ENCODE measurements at places on chromosomes 3 and 15. TPM values are rescaled to one million over a fixed set of nuclear protein-coding genes. Genes with fewer than 3 reads are reported as not detected.
A peak's percentile ranks its signal among the peaks of the same experiment; 100 is the strongest.

- DNase-seq, result no peak
Observed at GRCh38 chr3:15387171-15387581, 40.2 kb downstream of the METTL6 start.

GRCh38 chr15:28981351-28981720 is 95.6 kb downstream of the APBA2 start:
- DNase-seq, result no peak

GRCh38 chr3:64003589-64003988 is 19.7 kb downstream of the PSMD6 start:
- no peak for DNase-seq

GRCh38 chr3:9211155-9211950 is 38.1 kb downstream of the SRGAP3 start:
- no peak for DNase-seq

- DNase-seq, result no peak
Observed at GRCh38 chr3:150105025-150105424, 134.3 kb upstream of the PFN2 start.

GRCh38 chr3:181689546-181689945 is 22.2 kb upstream of the SOX2 start:
- no peak for DNase-seq

DNA sequence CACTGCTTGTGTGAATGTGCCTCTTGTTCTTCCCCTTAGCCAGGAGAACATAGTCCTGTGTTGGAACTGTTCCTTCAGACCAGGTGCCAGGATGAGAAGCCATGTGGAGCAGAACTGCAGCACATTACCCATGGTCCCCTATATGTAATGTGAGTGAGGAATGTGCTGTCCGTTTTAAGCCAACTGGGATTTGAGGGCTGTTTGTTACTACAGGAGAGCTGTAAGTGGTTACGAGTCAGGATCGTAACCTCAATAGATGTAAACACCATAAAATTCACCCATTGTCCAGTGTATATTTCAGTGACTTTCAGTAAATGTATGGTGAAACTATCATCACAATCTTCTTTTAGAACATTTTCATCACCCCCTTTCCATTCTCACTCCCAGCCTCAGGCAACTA is 10.1 kb upstream of the SCAP start:
- no peak for DNase-seq

DNA sequence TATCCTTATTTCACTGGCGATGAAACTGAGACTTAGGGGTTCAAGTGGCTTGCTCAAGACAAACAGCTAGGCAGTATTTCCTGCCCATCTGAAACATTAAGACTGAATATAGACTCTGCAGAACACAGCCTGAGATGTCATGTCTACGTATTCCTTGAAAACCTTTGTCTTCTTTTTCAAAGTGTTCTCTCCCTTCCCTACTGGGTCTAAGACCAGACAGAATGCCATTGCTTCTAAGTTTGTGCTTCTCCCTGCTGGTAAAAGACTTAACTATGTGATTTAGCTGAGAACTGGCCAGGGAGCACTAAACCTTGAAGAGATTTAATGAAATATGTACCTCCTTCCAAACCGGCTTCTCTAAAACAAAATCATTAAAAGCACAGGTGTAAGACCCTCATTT is 9.9 kb downstream of the BCL6 start:
- DNase-seq, result no peak

DNA sequence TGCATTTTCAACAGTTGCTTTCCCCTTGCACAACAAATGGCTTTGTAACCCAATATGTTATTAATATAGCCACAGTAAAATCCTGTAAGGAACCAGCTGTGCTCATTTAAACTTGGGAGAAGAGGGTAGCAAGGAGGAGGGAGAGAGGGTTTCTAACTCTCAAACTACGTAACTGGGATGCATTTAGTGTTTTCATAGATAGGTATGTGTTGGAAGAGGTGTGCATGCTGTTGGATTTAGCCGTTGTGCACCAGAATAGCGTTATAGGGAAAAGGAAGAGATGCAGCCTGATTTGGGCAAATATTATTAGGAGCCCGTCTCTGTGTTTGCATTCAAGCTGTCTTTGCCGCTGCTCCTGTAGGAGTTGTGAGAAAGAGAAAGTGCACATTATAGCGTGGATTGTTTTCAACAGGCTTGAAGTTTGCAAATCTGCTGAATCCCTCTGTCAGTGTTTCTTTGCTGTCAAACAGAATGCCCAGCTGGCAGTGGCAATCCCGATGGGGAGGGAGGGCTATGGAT is 39.4 kb downstream of the ARPP21 start:
- no peak for DNase-seq

- DNase-seq, result no peak
Observed at GRCh38 chr3:16088496-16088895, 86.0 kb upstream of the GALNT15 start.

GRCh38 chr15:52445553-52445952 is 83.1 kb downstream of the MYO5A start:
- no peak for DNase-seq

- DNase-seq, result no peak
Observed at GRCh38 chr3:52313774-52314188, 2.3 kb upstream of the DNAH1 start.

DNA sequence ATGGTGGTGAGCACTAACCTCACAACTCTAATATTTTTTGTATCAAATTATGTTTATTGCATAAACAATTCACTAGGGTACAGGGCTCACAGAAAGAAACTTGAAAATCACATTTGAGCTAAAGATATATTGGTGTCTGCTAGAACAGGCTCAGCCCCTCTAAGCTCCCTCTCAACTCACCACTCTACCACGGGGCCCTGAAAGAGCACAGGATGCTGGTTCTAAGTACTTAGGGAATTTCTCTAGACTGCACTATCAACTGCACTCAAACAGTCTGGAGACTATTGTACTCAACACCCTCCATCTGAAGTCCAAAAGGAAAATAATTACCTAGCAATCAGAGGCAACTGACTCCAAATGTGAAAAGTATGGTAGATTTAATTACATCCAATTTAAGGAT is 98.7 kb upstream of the STRIT1 start:
- DNase-seq, result no peak

- no peak for DNase-seq
Observed at GRCh38 chr3:72999951-73000350, 3.3 kb downstream of the PPP4R2 start.

- no peak for DNase-seq
Observed at GRCh38 chr3:183359036-183359435, 69.4 kb downstream of the MCF2L2 start.

GRCh38 chr15:88838667-88839066 is 35.4 kb downstream of the ACAN start:
- DNase-seq, result no peak

DNA sequence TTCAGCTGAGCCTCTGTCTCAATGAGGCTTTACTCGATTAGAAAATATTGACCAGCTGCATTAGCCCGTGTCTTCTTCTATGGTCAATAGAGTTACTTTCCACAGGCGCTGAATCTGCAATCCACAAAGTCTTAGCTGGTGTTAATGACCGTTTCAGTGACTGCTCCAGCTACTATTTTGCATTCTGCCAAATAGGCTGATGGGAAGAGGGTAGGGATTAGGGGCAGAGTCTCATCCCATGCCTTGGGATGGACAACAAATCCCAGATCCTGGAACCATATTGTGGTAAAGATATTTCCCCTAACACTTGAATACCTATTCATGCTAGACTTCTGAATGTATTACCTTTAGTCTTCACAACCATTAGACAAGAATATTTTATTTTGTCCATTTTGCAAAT is 29.5 kb upstream of the MAGI1 start:
- DNase-seq, result no peak

DNA sequence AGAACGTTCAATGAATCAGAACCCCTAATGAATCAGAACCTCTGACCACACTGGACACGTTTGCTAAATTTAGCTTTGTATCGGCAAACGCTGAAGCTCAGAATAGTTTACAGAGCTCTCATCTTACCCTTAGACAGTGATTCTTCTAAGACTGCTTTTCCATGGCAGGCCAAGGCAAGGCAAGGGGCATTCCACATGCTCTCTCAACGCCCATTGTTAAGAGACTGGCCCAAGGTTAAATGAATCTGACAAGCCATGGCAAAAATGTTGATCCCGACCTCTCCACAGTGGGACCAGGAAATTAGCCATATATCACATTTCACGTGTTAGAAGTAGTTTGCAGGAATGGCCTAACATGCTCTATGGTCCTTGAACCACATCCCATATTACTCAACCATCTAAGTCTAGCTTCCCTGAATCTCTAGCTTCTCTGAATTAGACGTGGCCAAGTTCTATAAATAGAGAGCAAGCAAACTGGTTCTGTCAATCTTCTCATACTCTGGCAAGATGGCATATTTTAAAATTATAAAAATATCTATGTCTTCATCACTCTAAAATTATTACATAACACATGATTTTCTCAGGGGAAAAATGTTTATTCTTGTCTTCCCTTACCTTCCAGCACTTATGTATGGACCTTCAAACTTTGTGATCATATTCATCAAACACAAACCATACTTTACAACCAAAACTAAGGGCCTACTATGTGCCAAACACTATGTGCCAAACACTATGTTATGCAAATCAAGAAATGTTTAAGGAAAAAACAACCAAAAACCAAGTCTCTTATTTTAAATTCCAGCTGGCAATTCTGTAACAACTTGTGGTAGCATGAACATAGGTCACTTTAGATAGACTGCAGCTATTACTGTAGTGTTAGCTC is 54.3 kb downstream of the AAGAB start:
- DNase-seq, result no peak

DNA sequence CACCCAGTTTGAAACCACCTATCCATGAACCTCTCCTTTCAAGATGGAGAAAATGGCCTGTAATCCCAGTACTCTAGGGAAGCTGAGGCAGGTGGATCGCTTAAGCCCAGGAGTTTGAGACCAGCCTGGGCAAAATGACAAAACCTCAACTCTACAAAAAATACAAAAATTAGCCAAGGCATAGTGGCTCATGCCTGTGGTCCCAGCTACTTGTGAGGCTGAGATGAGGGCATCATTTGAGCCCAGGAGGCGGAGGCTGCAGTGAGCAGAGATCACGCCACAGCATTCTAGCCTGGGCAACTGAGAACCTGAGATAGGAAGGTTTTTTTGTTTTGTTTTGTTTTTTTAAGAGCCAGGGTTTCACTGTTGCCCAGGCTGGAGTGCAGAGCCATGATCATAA is 5.4 kb downstream of the TKT start:
- DNase-seq, result no peak

DNA sequence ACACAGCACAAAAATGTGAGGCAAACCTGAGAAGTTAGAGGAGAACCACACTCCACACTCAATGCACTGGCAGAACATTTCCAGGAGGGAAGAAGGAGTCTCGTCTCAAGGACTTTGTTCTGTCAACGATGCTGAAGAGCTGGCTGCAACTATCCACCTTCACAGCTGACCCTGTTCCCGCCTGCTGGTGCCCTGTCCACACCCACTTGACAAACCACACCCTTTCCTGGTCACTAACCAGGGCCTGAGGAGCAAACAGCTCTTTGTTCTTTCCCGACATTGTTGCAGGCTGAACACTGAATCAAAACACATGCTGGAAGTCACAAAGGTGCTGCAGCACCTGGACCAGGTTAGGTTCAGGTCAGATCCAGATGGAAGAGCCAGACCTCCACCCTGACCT is 92.6 kb upstream of the ARRDC4 start:
- no peak for DNase-seq

GRCh38 chr3:38988955-38989354 is 62.8 kb downstream of the SCN11A start:
- no peak for DNase-seq

DNA sequence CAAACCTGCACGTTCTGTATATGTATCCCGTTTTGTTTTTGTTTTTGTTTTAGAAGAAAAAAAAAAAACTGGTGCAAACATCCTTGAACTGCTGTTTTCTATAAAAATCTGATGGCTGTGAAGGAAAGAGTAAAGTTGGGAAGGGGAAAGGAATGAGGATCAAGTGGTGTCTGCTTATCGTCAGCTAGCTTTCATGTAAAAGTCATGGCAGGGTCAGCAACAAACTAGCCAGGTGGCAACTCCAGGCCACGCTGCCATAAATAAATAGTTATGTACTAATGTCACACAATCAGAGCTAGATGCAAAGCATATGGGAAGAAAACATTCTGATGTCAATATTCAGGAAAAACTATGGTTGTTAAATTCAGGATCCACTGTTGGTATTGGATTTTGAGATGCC is 2.3 kb upstream of the CDIN1 start:
- DNase-seq, result no peak

- DNase-seq, result no peak
Observed at GRCh38 chr15:54582863-54583643, 604.8 kb downstream of the UNC13C start.

GRCh38 chr3:189967254-189967865 is 153.3 kb downstream of the P3H2 start:
- peak; percentile 24 for DNase-seq

GRCh38 chr3:14329116-14329830 is 73.1 kb upstream of the SLC6A6 start:
- DNase-seq, result peak; percentile 36

DNA sequence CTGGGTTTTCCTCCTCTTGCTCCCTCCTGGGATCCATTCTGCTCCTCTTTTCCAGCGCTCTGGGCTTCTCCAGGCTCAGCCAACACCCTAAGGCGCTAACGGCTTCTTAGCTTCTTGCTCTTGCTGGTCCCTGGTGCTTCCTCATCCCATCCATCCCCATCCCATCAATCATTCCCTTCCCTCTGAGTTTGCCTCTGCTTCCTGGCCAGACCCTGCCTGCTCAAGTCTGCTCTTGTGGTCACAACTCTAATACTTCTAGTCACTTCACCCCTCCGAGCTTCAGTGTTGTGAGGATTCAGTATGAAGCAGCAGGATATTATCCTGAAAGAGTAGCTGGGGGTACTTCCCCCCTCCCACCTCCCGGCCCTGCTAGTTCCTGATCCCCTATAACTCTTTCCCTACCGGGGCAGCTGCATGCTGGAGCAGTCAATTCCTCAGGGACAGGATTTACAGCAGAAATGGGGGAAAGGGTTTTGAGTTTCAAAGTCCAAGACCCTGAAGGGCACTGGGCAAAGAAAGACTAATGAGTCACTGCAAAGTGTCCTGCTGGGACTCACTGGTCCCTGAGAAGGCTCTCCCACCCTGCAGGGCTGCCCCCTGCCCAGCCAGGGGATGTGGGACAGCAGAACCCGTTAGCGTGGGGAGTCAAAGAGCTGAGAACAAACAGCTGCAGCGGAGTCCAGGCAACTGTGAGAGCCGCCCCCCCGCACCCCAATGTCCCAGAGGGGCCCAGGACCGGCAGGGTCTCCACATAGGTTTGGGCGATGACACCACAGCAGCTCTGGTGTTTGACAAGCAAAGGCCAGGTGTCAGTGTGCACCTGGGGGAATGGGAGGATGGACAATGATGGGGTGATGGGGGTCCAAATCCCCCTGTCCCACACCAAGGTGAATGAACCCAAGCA is 2.3 kb upstream of the SYNM start:
- peak; percentile 68 for DNase-seq

Gene TTC23
- total RNA-seq, result 23.6 TPM

Gene JAGN1
- total RNA-seq, result 30.3 TPM

Gene TMEM158
- total RNA-seq, result 5.1 TPM

Gene ALDH1A2
- total RNA-seq, result 113 TPM

Gene ITIH1
- 0.22 TPM for total RNA-seq

Gene AMIGO3
- not detected for total RNA-seq

Gene VEPH1
- total RNA-seq, result 17.8 TPM

Gene ARL13B
- total RNA-seq, result 12.5 TPM

Gene LTK
- 0.91 TPM for total RNA-seq

Gene LRRC15
- 0.63 TPM for total RNA-seq

Gene DGKG
- 11.4 TPM for total RNA-seq

Gene DZIP3
- total RNA-seq, result 15.5 TPM

Gene IL17RD
- 18.9 TPM for total RNA-seq

Gene MAP6D1
- total RNA-seq, result 1.5 TPM

Gene SCN11A
- total RNA-seq, result 0.25 TPM

Gene FSTL1
- 193 TPM for total RNA-seq

Gene SLC35G2
- 5.4 TPM for total RNA-seq

Gene CADM2
- 0.25 TPM for total RNA-seq
